Aorta (tissue), 5 donors: ENCODE measurements at places on chromosomes 16 and 17.

- DNase-seq, result no peak
Measured at GRCh38 chr17:28398280-28398981, 7.6 kb downstream of the SLC46A1 start.

DNA sequence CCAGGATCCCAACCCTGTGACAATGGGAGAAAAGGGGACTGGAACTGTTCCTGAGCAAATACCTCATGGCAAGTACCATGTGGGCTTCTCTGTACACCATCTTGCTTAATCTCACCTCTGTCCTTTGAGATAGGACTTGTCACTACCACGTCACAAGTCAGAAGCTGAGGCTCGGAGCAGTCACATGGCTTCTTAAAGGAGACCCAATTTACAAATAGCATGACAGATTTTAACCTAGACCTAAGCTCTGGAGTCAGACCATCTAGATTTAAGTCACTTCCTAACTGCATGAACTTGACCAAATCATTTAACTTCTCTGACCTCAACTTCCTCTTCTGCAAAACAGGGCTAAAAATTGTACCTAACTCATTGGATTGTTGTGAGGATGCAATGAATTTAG lies 36.0 kb upstream of the CCL1 start:
- no peak for DNase-seq

DNA sequence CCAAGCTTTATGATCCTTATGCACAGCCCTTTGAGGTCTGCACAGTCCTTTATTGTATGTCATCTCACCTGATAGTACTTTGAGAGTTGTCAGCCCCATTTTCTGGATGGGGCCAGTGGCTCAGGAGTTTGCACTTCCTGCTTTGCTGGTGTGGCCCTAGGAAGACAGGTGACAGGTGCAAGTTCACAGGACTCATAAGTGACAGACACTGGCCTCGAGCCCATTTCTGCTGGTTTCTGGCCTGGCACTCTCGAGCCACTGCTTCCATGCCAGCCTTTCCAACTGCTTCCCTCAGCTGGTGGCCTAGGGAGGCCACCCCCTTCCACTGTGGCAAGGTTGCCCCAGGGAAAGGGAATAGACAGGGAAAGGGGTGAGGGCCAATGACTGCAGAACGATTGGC lies 84.4 kb upstream of the CCL1 start:
- DNase-seq, result no peak

GRCh38 chr17:1004769-1005295 lies 7.9 kb downstream of the TIMM22 start:
- no peak for DNase-seq

GRCh38 chr17:51833620-51834019 lies 324.9 kb downstream of the CA10 start:
- DNase-seq, result no peak

DNA sequence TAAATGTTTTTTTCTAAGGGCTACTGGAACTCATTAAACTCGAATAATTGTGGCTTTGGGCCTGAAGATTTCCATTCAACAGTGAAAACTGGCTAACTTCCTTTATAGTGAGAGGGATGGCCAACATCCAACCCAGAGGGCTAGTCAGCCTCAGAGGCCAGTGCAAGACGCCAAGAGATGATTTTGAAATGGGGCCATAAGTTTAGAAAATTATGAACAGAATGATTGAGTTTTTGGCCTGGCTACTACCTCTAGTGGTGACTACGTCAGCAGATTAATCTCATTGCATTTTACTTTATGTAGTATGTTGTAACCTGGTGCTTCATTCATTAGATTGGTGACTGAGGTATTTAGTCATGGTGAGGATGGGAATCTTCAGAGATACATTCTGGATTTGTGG lies 28.4 kb downstream of the HAPSTR1 start:
- DNase-seq, result no peak

DNA sequence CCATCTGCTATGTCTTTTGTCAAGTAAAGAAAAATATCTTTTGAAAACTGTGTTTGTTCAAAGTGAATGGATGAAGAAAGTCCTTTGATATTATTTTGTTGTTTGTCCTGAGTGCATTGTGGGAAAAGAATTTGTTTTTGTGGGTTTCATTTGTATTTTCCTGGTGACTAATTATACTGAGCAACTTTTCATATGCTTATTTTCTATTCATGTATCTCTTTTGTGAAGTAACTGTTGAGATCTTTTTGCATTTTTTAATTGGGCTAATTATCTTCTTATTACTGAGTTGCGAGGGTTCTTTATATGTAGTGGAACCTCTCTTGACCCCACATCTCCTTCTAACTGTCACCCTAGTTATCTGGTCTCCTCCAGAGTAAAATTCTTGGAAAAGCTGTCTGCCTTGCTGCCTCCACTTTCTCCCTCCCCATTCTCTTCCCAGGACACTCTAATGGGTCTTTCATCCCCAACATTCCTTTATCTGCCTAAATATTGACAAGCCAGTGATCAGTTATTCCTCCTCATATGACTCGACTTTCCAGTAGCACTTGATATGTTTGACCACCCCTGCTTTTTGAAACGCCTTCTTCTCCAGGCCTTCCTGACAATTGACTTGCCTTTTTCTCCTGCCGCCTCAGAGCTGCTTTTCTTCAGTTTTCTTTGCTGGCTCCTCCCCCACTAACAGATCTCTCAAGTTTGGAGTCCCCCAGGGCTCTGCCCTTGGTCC lies 117.6 kb upstream of the HAS3 start:
- DNase-seq, result no peak

DNA sequence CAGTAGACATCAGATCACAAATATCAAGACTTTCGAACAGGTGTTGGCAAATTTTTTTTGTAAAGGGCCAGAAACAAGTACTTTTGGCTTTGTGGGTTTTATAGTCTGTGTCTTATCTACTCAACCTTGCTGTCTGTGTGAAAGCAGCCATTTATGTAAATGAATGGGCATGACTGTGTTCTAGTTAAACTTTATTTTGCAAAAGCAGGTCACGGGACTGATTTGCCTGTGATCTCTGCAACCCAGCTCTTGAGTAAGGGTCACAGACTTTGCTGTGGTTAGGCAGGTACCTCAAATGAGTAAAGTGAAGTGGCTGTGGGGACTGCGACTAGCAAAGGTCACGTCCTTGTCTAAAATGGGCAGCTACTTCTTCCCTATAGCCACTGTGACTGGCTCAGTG lies 136.5 kb downstream of the FTO start:
- DNase-seq, result no peak

DNA sequence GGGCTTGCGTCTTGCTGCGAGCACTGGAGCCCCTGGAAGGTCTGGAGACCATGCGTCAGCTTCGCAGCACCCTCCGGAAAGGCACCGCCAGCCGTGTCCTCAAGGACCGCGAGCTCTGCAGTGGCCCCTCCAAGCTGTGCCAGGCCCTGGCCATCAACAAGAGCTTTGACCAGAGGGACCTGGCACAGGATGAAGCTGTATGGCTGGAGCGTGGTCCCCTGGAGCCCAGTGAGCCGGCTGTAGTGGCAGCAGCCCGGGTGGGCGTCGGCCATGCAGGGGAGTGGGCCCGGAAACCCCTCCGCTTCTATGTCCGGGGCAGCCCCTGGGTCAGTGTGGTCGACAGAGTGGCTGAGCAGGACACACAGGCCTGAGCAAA lies 7.4 kb downstream of the MPG start:
- peak; percentile 56 for DNase-seq

- no peak for DNase-seq
Measured at GRCh38 chr16:87309620-87310525, 7.3 kb downstream of the C16orf95 start.

- DNase-seq, result peak; percentile 70
Measured at GRCh38 chr16:70646260-70647241, at the start of gene IL34. Gene IL34, plus strand, starts transcription at chr16:70646559. Its CDS starts 389 bp downstream, at chr16:70646948.

DNA sequence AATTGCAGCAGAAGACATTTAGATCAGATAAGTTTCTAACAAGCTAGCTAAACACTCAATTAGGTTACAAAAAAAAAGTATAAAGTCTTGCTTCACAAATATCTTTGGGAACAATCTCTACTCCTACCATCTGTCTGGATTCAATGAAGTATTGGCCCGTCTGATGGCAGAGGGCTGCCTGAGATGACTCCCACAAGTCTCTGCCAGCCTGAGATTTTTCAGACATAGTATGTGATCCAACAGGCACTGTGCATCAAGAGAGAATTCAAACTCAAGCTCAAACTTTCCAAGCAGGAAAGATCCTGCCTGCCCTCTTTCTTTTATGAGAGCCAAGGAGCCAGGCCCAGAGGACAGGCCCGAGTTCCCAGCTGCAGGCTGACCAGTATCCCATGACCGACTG lies 22.6 kb downstream of the SLC39A11 start:
- DNase-seq, result no peak
